DMS53 (cell line): ENCODE measurements at places on chromosomes 7 and 10.

GRCh38 chr10:15320522-15321203 is 50.4 kb downstream of the FAM171A1 start:
- DNase-seq = no peak

DNA sequence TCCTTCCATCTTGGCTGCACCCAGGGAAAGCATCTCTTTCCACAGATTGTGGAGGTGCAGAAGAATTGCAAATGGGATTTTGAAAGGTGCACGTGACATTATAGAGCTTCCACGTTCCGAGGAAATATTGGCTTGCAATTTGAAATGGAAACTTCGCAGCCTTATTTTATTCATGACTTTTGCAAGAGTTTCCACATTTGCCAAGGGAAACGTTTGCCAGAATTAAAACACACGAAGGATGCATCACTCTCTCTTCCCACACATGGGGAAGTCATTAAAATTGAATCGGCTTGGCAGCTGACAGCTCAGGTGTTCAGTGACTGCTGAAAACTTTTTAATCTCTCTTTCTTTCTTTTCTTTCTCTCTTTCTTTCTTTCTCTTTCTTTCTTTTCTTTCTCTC is 475.4 kb upstream of the IGFBP3 start:
- no peak for DNase-seq

DNA sequence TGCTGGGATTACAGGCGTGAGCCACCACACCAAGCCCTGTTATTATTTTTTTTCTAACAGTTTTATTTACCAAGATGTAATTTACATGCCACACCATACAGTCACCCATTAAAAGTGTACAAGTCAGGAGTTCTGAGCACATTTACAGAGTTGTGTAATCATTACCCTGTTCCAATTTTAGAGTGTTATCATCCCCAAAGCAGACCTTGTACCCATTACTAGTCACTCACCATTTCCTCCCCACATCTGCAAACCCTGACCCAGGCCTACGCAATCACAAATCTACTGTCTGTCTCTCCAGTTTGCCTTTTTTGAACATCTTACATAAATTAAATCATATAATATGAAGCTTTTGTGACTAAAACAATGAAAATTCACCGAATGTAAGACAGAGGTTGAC is 402.9 kb upstream of the FOXK1 start:
- no peak for DNase-seq

- no peak for DNase-seq
These were observed at the start of gene SOSTDC1 for GRCh38 chr7:16465469-16466361. Gene SOSTDC1, minus strand, starts transcription at chr7:16465738. Its CDS starts 70 bp downstream, at chr7:16465668.

- no peak for DNase-seq
These were observed 472.0 kb downstream of the RPS24 start for GRCh38 chr10:78505657-78506056.
